Activated T-cell treated with anti-CD3 and anti-CD28 coated beads for 1 hour (primary cell): ENCODE measurements at places on chromosomes 3 and 15.

DNA sequence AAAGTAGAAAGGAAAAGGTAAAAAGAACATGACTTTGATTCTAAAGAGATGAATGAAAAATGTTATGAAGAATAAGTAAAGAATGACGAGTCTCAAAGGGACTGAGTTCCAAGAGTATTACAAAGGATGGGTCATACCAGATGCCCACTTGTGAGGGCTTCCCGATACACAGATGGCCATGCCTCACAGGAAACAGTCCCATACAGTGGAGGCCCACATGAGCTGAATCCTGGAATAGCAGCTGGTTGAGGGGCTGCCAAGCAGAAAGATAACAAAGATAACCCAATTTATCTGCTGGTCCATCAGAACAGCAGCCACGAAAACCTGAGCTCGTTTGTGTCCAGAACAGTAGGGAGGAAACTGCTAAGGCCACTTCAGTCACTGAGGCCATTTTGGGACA lies 3.7 kb downstream of the SSR3 start:
- DNase-seq, result no peak

DNA sequence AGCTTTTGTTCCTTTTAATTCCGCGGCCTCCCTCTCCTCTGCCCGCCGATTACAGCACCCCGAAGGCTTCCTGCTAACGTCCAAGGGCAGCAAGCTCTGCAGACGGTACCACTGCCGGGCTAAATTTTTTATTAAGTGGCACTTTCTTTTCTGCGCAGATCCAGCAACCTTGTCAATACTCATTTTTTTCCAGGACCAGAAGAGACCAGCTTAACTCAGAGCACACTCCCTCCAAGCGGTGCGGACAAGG lies 542 bp upstream of the MEIS2 start:
- DNase-seq, result no peak

DNA sequence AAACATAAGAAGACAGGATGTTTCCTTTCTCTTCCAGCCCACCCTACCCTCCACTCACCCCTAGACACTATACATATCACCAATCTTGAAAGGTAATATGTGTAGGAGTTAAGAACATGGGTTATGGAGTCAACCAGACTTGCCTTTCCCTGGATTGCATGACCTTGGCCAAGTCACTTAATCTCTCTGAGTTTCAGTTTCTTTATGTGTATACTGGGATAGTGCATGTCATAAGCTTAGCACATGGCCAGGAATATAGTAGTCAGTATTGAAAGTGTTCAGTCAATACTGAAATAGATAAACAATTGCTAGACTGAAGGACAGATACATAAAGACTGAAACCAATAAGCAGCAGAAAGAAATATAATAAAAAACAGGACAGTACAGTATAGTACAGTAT lies 283.2 kb upstream of the STT3B start:
- no peak for DNase-seq

DNA sequence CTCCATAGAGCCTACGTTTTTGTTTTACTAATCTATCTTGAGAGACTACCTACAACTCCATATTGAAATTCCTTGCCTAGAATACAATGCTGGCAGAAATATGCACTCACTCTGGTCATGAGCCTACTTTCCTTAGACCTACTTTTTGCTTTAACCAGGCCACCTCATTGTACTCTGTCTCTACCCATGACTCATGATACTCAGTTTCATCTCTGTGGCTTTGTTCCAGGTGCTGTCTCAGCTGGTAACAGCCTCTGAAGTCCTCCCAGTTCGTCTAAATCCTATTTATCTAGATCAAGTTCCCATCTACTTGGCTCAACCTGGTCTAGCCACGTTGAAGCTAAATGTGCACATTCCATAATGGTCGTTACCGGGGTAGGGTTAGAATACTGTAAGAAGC lies 536.4 kb downstream of the RSL24D1 start:
- no peak for DNase-seq

GRCh38 chr15:71971905-71972304 lies 146.0 kb downstream of the MYO9A start:
- DNase-seq, result no peak

- DNase-seq, result peak; percentile 40
These were observed 16.2 kb upstream of the CCR9 start for GRCh38 chr3:45870099-45870498.

DNA sequence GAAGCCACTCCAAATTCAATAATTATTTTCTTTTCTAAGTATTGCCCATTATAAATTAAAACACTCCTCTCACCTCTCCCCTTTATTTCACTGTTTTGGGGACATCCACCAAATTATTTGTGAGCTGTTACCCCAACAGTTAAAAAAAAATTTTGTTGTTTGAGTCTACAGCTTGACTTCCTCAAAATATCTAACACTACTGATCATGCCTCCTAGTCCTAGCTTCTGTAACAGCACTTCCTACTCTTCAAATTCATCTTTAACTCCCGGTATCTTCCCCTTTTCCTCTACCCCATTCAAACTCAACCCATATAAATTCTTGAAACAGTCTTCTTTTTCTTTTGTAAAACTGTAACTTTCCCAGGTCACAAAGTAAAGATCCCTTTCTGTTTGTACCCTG lies 15.9 kb downstream of the PARL start:
- no peak for DNase-seq

DNA sequence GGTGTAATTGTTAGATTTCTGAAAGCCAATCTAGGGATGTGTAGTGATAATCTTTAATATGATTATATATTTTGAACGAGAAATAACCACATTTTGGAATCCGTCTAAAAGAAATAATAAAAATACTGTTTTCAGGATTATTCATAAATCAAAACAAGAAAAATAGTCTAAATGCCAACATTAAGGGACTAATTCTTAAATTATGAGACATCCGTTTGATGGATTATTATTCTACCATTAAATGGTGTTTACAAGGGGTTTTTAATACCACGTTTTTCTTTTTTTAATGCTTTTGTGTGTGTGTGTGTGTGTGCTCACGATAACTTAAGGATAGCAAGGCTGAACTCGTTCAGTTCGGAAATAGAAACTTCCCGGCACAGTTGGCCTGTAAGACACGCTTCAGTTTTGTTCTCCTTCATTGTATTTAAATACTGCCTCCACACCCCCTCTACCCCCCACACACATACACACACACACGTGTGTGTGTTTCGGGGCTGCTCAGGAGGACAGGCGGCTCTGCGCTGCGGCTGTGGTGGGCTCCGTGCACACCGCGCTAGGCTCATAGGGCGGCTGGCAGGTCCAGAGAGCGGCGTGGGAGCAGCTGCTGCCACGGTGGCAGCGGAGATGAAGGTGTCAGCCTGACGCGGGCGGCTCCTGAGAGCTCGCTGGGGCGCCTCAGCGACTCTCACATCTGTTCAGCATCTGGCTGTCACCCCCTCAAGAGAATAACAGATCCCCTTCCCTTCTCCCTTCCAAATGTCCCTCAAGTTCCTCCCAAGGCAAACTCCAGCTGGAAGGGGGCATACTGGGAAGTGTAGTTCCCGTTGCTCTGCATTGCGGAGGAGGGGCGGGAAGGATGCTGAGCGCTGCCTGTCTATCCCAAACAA lies 23.0 kb upstream of the ANP32A start:
- peak; percentile 17 for DNase-seq

- DNase-seq, result no peak
These were observed 157.2 kb downstream of the LRRC28 start for GRCh38 chr15:99408236-99409096.

- no peak for DNase-seq
These were observed 374.2 kb downstream of the PLCL2 start for GRCh38 chr3:17258823-17259436.

DNA sequence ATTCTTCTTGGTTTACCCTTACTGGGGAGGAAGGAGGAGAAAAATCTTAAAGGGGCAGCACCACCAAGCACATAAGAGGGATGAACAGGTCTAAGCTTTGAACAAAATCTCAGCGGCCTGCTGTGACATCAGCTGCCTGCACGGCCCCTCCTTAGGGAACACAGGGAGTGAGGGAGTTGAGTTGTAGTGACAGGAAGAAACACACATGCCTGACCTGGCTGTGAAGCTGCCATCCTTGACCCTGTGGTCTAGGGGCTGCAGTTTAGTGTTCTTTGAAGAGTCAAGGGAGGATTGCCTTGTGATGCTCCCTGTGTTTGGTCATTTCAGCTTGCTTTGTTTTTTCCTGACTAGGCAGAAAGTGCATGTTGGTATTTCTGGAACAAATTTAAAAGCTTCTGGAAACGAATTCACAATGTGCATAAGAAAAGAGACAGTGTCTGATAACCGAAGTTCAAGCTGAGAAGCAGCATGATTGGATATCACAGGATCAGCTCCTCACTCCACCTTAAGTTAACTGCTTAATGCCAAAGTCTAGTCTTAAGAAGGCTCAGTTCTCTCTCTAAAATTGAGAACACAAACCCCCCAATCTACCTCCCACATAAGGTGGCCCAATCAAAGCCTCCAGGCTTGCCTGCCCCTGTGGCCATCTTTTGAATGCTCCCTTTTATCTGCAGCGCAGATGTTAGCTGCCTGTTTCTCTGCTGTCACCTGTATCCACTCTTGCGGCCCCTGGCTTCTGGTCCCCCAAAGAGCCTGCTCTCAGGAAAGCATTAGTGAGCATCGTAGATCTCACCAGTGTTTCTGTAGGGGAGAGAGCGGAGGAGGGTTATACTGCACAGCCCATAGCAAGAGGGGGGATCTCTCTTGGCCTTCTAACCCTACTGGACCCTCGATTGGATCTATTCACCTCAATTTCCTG lies 82.2 kb downstream of the SCN11A start:
- DNase-seq, result no peak

- DNase-seq, result no peak
These were observed 384.0 kb upstream of the KCNMB2 start for GRCh38 chr3:178152031-178152806.

GRCh38 chr3:46208167-46208704 lies at the start of gene CCR1:
CCR1 (minus strand) TSS chr3:46208313; CDS start chr3:46204313, 4,000 bp downstream.
- no peak for DNase-seq

DNA sequence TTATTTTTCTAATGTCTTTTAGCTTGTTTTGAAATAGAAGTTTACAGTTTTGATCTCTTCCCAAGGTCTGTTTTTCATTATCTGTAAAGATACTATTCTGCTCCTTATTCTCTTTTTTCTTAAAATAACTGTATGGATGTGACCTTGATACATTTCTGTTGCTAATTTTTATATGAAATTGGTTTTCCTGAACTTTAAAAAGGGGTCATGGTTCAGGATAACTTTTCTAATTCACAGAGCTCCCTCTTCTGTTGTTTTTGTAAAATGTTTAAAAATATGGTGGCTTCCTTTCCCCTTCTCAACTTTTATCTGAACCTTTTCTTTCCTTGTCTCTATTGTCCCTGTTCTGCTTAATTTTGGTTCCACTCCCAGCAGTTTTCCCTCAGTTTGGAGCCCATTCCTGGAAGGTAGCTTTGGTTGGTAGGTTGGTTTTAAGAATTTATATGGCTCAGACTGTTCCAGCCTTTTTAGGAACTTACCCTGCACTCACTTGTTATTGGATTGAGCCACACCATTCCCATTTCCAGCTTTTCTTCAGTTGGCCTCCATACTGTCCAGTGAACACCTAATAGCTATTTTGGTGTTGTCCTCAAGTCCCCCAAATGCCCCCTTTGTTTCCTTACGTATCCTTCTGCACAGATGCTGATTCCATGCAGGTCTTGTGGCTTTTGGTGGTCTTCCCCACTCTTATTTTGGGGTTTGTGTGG lies 70.3 kb downstream of the SLMAP start:
- DNase-seq, result no peak

DNA sequence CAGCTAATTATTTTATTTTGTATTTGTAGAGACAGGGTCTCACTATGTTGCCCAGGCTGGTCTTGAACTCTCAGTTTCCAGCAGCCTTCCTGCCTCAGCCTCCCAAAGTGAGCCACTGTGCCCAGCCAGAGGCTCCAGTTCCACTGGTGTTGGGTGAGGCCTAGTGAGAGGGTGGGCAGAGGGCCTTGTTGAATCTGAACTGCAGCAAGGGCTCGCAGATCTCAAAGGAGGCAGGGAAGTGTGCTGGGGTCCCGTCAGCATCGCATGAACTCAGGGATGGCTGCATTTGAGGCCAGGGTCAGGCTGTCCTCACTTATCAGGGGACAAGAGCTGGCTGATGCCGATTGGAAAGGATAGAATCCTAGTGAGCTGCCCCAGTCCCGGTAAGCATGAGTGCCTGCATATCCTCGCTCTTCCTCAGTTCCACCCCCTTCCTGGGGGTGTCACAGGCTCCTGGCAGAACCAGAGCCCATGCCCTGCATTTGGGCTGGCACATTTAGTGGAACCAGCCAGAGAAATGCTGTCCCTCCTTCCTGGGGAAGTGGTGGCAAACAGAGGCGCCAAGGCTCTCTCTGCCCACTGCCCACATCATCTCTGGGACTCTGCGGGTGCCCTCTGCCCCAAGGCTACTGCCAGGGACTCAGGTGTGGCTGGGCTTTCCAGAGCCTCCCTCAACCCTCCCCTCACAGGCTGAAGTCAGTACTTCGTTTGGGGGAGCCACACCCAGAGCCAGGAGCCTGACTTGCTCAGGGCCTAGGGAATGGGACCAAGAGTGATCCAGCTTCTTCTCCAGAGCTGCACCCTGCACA lies 24.1 kb downstream of the ALS2CL start:
- no peak for DNase-seq

DNA sequence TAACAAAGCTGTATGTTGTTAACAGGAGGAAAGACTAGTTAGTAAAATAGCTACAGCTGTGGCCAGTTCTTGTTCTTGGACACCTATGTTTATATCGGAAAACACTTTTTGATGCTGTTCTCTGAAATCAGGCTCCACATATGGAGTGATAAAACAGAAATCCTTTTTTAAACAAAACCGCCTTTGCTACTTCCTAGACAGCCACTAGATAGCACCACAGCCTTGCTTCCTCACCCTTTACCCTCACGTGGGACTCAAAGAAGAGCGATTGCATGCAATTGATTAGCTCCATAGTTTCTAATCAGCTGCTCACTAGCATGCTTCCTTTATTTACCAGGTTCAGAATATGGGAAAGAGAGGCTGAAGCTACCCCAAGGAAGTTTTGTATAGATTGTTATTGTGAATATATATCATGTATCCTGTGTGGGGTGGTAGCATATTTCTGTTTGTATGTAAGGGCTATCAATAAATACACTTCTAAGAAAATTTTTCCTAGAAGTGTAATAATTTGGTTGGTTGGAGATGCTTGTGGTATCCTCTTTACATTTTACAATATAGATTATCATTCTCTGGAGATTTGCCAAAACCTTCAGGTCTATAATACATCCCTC lies 4.3 kb upstream of the MTFMT start:
- no peak for DNase-seq
